Activated T-helper 1 cell treated with anti-CD3 and anti-CD28 coated beads, Interleukin-2, amount 50 U/mL, for 16 hours (primary cell): ENCODE measurements at places on chromosomes 7 and 10.

- DNase-seq: no peak
These were observed 431 bp downstream of the ZYX start for GRCh38 chr7:143381427-143382125.

GRCh38 chr7:34341326-34341725 lies 316.7 kb upstream of the NPSR1 start:
- DNase-seq: no peak

DNA sequence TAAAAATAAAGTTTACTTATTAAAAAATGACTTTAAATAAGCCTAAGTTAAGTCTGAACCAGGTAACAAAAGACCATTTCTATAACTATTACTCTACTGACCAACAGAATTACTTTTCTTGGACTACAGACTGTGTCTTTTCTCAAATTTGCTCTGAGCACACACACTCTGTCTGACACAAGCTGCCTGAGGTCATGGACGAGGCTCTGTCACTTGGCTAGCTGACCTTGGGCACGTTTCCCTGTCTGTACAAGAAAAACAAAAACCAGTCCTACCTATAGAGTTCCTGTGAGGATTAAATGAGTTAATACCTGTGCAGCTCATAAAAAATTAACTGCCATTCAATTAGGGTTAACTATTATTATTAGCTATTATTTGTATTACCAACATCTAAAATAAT lies 22.9 kb downstream of the ATE1 start:
- DNase-seq: no peak

GRCh38 chr10:115093286-115093775 lies at the start of gene ATRNL1:
Gene ATRNL1, plus strand, starts transcription at chr10:115093365. Its CDS starts 386 bp downstream, at chr10:115093751.
- DNase-seq: no peak

- DNase-seq: no peak
These were observed 232.2 kb downstream of the FANK1 start for GRCh38 chr10:126128581-126128980.

DNA sequence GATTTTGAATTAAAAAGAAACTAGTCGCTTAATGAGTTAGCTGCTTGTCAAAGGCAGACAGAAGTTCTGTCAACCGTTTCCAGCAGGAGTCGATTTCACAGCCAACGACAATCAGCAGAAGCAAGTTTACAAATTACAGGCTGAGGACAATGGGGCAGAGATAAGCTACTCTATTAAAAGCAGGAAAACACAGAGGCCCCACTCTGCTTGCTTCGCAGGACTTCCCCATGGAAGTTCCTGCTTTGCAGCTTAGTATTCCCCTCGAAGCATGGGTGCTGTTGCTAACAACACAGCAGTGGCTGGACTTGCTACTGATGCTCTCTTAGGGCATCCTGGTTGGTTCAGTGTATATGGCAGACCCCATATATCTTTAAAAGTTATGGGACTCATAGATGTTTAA lies 50.8 kb upstream of the KLF6 start:
- no peak for DNase-seq

- DNase-seq: no peak
These were observed 23.6 kb upstream of the SRI start for GRCh38 chr7:88243345-88243909.

DNA sequence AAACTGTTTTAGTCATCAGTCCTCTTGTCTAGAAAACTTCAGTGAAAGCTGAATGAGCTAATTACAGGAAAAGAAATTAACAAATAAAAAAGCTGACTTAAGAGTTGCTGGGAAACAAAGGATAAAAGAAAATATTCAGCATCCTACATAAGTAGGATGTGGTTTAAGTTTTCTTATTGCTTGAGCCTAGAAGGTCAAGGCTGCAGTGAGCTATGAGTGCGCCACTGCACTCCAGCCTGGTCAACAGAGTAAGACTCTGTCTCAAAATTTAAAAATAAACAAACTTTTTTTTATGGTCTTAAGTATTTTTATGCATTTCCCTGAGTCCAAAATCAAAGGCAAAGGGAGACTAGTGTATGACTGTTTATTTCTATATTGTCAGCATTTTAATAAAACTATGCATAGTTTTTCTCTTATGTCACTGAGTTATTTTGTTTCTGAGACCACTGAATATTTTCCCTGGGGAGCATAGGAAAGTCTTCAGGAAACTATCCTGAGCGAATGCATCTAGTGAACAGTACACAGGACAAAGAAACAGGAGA lies 40.0 kb upstream of the LRRN3 start:
- no peak for DNase-seq

DNA sequence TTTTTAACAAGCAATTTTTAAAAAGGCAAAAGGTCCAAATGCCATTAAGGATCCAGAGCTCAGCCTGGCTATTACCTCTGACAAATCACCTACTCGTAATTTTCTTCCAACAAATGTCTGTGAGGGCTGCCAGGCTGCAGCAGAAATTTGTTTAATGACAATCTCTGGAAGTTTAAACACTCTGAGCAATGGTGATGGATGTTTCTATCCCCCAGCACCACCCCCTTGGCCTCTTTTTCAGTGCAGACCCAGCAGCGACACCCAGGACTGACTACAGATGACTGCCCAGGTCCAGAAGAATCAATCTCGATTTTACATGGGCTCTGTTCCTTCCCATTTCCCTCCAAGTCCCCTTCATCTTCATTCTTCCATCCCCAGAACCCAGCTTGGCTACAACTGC lies 201.4 kb upstream of the AOAH start:
- no peak for DNase-seq

DNA sequence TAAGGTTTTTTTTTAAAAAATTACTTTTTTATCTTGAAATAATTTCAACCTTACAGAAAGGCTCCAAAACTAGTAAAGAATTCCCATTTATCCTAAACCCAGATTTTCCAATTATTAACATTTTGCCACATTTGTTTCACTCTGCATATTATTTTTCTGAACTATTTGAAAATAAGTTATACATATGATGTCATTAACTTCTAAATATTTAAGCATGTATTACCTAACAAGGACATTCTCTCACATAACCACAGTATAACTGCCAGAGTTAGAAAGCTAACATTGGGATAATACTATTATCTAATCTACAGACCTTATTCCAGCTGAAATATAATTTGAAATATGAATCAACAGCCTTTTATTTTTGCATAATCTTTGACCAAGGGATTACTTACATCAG lies 65.8 kb downstream of the SLC18A2 start:
- no peak for DNase-seq

DNA sequence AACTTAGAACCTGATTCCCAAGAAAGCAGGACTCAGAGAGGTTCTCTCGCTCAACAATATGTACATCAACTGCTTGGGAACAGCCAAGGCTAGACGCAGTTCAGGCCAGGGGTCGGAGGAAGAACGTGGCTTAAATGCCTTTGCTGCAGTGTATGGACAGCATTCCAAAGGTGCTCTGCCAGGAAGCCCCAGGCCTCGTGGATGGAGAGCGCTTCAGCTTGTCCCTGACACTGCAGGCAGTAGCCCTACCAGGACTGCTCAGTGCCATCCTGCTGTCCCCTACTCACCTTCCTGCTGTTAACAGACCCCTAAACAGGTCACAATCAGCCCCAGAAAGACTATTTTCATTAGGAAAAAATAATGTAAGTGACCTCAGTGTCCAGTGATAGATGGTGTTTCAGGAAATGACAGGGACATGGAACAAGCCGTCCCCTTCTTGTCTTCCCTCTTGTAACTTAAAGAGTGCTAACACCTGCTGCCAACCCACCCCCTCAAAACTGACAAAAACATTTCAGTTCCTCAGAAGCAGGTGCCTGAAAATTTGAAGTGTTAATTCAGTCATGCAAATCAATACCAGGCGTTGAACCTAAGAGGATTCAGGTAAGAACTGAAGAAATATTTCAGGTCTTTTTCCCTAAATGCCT lies 16.5 kb downstream of the CREB3L2 start:
- no peak for DNase-seq

DNA sequence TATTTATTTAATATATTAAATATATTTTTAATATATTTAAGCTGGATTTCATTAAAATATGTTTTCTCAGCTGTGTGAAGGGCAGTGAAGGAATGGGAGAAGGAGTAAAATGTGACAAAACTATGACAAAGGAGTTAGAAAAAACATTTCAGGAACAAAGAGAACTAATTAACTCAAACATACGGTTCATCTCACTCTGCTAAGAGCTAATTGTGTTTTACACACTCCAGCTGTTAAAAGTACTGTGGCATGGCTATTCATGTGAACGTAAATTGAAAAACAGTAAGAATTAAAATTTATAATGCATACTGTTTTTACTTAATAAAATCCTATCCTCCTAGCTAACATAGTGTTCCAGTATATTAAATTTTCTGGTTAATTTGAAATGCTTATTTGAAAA lies 262.5 kb upstream of the GNAI1 start:
- no peak for DNase-seq

- no peak for DNase-seq
These were observed 412.9 kb upstream of the NFE2L3 start for GRCh38 chr7:25739143-25739542.

GRCh38 chr10:131853610-131853964 lies 47.2 kb upstream of the PPP2R2D start:
- no peak for DNase-seq

DNA sequence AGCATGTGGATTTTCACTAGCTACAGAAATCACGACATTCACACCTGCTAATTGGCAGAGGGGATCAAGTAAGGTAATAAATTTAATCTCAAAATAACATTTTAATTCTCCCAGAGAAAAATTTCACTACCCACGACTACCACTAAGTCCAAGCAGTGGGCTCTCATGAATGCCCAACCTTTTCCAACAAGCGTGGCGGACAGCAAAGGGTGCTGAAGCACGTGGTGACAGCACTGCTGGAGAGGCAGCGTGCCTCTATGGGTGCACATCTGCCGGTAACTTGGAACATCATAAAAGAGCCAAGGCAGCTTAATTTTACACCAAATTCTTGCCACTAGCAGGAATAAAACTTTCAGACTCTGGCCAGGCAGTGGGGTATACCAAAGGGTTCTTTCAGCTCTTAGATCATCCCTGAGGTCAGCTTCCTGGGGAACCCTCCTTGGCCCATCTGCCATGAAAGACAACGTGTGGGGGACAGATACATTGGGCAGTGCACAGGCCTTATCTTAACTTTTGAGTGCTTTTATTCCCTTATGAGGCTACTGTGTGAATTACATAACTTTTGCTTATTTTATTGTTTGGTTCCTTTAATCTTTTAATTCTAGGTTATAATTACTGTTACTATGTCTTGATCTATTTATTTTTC lies 206.7 kb upstream of the KCTD7 start:
- no peak for DNase-seq

GRCh38 chr7:138864667-138865066 lies 66.7 kb upstream of the ATP6V0A4 start:
- DNase-seq: no peak

GRCh38 chr10:30813872-30814481 lies 184.4 kb upstream of the LYZL2 start:
- no peak for DNase-seq

GRCh38 chr7:130112662-130113425 lies 42.5 kb downstream of the KLHDC10 start:
- DNase-seq: no peak

GRCh38 chr10:490891-491571 lies 198.4 kb downstream of the DIP2C start:
- no peak for DNase-seq

- DNase-seq: no peak
These were observed 171.4 kb upstream of the INHBA start for GRCh38 chr7:41874201-41874785.

- no peak for DNase-seq
These were observed 40.3 kb downstream of the VIPR2 start for GRCh38 chr7:159104188-159104920.
